Stimulated activated naive CD4-positive, alpha-beta T cell (primary cell): ENCODE measurements at places on chromosomes 3 and 15.
A peak's percentile ranks its signal among the peaks of the same experiment; 100 is the strongest.

DNA sequence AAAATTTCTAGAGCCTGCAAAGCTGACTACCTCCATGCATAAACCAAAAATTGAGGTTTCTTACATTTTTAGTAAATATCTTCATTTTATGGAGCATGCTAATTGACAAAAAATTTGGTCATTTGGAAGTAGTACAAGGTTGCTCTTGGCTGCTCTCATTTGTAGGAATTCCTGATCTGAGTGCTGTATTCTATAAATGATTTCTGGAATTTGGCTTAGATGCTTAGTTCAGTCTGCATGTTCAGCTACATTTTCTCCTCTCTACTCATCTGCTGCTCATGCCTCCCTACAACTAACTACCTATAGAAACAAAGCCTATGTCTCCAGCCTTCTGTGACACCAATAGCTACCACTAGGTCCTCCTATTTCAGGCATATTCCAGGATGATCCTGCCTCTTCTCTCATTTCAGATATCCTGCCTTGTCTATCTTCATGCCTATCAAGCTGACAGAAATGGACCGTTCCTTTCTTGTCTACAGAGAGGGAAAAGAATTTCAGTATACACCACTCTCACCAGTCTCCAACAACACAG, 901.1 kb downstream of the TBL1XR1 start:
- no peak for DNase-seq

- DNase-seq: no peak
These were observed 18.6 kb downstream of the PLD1 start for GRCh38 chr3:171791692-171792076.

DNA sequence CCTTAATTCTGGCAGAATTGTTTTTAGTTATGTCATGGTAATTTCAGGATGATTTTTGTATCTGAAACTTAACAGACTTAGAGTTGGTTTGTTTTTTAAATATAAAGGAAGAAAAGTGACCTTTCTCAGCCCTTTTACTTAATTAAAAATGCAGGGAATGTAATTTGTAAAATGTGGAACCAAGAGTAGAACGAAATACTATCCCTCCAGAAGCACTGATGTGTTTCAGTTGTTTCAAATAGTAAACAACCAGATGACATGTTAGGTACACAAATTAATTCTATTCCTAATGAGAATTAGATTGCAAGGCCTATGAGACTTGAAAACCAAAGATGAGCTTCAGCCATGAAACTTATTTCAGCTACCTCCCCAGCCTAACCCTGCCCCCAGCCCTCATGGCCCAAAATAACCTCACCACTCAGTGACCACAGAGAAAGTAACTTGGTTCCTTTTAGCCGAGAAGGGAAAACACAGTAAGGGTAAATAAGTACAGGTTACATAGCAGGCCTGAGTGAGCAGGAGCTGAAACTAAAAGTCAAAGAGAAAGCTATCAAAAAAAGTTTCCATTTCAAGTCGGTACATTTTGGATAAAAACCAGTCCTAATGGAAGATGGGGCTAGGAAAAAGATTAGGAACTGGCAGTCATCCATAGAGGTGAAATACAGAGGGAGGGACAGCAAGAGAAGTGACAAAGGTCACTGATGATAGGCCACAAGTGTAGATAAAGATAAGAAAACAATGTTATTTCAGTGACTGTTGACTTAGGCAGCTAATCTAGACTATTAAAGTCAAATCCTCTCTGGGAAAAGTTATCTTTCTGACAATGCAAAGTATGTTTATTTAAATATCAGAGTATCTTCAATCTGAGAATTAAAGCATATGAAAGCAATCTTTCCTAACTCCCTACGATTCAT, 23.2 kb downstream of the SENP8 start:
- DNase-seq: no peak

- DNase-seq: no peak
These were observed 70.4 kb downstream of the ST6GAL1 start for GRCh38 chr3:187000711-187001151.

GRCh38 chr3:55089211-55089610, 161.4 kb upstream of the LRTM1 start:
- DNase-seq: no peak

DNA sequence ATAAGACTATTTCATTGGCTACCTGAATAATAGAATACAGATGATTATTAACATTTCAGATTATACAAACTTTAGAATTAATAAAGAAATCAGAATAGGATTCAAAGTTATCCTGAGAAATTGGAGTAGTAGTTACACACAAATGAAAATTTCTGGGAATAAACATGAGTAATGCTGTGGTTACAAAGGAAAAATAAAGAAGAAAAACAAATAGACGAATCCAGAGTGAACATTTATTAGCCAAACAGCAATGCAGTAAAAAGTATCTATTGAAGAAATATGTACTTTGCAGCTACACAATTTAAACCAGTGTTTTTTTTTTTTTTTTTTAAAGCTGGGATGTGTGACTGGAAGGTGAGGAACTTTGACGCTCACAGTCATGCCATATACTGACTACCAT, 1159.2 kb downstream of the TUSC7 start:
- DNase-seq: no peak

DNA sequence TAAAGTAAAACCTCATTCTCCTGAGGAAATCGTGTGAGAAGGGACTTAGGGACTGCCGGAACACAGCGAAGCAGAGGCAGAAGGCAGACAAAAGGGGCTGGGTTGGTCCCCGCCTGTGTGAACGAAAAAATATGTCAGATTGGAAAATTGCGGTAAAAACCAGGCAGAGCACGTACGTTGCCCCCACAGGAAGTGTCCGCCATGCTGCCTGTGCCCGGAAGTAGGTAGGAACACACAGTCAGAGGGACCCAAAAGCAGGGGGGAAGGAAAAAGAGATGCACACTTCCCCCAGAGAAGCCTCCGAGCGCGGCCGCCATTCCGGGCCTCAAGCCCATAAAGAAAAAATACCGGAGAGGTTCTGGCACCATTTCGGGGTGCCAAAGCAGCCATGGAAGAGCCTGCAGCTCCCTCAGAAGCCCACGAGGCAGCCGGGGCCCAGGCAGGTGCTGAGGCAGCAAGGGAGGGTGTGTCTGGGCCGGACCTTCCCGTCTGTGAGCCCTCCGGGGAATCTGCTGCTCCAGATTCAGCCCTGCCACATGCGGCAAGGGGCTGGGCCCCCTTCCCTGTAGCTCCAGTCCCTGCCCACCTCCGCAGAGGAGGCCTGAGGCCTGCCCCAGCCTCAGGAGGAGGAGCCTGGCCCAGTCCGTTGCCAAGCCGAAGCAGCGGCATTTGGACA, at the start of gene MKRN3:
Gene MKRN3 (plus strand): TSS at position 280 of the 676 bp plus-strand sequence. CDS start 109 bp downstream, at position 389.
- peak; percentile 44 for DNase-seq

GRCh38 chr3:44511238-44511566, 33.7 kb upstream of the ZNF445 start:
- DNase-seq: no peak

GRCh38 chr15:33982516-33982915, 14.2 kb downstream of the CHRM5 start:
- DNase-seq: no peak

- DNase-seq: no peak
These were observed 96.6 kb downstream of the DNAJB8 start for GRCh38 chr3:128369881-128370642.

- no peak for DNase-seq
These were observed 346.9 kb upstream of the CDIN1 start for GRCh38 chr15:36232491-36232890.

DNA sequence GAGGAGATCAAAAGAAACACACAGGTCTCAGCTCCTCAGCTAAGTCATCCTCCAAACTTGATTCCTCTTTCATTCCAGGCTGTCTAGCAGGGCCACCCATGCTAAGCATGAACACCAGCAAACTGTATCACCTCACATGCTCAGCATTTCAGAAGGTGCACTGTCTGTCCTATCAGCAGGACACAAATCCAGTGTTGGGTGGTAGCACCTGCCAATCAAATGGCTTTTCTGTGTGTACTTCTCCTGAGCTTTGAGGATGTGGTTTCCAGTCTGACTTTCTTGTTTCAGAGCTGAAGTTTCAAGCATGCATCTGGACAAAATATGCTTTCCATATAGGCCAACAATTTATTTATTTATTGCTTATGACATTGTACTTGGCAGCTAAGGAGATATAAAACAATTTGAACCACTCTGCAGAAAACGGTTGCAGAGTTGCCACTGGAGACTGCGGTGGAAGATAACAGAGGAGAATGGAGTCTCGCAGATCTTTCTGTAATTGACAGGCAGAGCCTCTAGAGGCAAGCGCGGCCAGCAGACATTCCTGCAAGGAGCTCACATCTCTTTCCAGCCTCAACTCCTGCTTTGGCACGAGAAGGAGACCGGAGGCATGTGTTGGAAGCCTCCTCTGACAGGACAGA, 167.1 kb upstream of the WNT5A start:
- DNase-seq: no peak

DNA sequence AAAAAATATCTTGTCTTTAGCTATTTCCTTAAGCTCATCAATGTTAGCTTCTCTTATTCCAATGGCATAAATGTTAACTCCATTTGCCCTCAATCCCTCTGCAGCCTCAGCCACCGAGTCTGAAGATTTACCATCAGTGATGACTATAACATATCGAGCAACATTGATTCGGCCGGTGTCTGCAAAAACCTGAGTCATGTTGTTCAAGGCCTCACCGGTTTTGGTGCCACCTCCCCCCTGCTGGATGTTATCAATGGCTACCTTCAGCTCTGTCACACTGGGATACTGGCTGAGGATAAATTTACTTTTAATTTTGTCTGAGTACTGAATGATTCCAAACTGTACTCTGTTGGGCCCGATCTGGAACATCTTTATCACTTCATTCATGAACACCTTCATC, 41.0 kb upstream of the CAPN7 start:
- no peak for DNase-seq

- DNase-seq: no peak
These were observed 680 bp downstream of the IFT122 start for GRCh38 chr3:129440618-129441190.

DNA sequence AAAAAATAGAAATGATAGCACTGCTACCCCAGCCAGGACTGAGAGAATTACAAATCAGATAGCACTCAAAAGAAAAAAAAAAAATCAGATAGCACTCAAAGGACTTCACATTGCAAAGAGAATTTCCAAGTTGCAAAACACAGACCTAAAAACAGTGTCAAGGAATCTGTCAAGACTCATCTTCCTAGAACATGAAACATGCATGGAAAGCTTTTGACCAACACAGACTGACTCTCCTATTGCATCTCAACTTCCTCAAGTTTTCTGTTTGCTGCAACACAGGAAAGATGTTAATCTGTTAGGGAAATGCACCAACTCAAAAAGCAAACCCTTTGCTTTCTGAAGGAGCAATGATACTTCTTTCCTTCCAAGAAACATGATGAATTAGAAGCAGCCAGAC, 42.3 kb downstream of the RAB27A start:
- DNase-seq: no peak

GRCh38 chr15:69537901-69538300, 85.3 kb downstream of the RPLP1 start:
- no peak for DNase-seq

GRCh38 chr15:37361621-37362020, 261.3 kb upstream of the MEIS2 start:
- DNase-seq: no peak

DNA sequence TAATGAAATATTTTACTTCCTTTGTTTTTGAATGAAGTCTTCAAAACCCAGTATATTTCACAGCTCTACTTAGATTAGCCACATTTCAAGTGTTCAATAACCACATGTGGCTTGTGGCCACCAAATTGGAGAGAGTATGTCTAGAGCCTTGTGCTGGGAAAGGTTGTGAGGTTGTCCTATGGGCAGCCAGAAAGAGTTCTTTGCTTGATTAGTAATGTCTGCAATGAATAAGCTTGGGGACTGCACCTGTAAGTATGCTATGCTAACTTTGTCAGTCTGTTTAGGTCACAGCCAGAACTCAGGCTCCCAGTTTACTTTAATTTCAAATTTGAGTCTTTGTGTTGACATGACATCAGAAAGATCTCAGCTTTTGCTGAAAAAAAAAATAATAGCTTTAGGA, 294.9 kb upstream of the SOX14 start:
- no peak for DNase-seq

DNA sequence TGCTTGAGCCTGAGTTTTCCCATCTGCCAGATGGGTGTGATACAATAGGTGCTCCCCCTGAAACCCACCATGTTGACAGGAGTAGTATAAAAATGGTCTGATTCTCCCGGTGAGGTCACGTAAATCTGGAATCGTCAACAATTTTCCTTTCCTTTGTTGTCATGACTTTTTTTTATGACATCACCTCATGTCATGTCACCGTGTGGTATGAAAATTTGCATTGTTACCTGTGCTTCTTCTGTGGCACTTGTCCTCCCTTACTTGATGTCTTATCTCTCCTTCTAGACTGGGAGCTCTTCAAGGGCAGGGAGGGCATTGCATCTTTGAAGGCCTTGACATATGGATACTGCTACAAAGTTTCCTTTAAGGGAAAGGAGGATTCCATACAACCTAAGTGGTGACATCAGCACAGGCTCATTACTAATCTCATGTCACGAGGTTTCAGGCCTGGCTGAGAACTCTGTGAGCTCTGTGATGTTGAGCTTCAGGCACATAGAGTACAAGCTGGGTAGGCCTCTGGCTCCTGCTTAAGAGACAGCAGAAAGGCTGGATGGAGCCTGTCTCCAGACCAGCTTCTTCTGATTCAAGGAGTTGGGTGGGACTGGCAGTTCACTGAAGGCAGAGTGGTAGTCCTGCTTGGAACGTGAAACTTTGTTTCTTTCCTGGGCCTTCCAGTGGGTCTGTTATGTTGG, 66.3 kb downstream of the LPP start:
- DNase-seq: no peak

GRCh38 chr3:196320137-196320536, 2.1 kb upstream of the DYNLT2B start:
- no peak for DNase-seq

GRCh38 chr15:64740311-64741170, 34.8 kb downstream of the RBPMS2 start:
- no peak for DNase-seq

DNA sequence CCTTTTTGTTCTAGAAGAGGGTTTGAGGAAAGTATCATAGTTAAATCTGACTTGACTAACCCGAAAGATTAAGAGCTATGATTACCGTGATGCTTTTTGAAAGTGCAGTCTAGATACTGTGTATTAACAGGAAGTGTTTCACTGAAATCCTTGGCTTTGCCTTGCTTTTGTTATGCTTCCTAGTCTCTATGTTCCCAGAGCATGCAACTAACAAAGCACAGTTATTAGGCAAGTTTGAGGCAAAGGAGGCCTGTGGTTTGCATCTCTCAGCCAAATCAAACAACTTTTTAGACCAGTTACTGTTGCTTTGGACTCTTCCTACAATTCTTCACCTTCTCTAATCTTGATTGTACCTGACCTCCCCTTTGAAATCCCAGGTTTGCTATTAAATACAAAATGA, 3.9 kb downstream of the LXN start:
- DNase-seq: no peak

- no peak for DNase-seq
These were observed 3.6 kb upstream of the SMAD6 start for GRCh38 chr15:66698318-66698961.

- no peak for DNase-seq
These were observed 728.9 kb upstream of the DPPA4 start for GRCh38 chr3:110066206-110066605.

DNA sequence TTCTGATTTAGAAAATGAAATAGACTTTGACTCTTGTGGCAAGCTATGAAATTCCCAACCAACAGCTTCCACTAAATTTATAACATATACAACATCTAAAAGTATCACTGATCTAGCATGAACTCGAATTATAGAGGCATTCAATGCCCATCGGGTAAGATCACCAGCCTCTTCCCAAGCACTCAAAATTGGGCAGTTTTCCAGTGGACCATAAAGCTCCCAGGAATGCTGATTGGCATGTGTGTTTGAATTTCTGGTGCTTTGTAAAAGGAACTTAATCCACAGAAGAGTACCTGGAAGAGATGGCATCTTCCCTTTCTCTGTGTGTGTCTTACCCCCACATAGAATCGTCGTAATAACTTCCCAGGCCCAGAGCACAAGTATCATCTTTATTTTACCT, 10.0 kb downstream of the LRTM1 start:
- DNase-seq: no peak
